ENCODE measurements at places on chromosomes 2 and 18. TPM values are rescaled to one million over a fixed set of nuclear protein-coding genes. Genes with fewer than 3 reads are reported as not detected.

The RHBDD1 gene
- total RNA-seq, result 10.8 TPM

The EMX1 gene
- not detected for total RNA-seq

The SCYGR7 gene
- not detected for total RNA-seq

DNA sequence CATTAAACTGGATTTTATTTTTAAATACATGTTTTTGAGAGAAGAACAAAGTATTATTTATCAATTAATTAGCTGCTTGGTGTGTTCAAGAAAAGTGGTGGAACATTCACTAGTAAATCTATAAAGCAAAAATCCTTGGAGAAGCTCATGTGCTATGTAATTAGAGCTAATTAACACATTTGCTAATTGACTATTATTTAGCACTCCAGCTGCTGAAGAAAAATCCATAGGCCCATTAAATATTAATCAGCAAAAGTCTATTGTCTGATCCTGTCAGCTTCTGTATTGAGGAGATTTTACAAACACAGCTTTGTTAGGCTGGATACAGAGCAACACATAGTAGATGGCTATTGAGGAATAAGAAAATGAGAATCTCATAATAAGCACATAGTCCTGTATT lies 336.1 kb downstream of the RBM43 start:
- no peak for DNase-seq

- DNase-seq, result no peak
Measured at GRCh38 chr18:21490748-21491147, 109.8 kb downstream of the ESCO1 start.

DNA sequence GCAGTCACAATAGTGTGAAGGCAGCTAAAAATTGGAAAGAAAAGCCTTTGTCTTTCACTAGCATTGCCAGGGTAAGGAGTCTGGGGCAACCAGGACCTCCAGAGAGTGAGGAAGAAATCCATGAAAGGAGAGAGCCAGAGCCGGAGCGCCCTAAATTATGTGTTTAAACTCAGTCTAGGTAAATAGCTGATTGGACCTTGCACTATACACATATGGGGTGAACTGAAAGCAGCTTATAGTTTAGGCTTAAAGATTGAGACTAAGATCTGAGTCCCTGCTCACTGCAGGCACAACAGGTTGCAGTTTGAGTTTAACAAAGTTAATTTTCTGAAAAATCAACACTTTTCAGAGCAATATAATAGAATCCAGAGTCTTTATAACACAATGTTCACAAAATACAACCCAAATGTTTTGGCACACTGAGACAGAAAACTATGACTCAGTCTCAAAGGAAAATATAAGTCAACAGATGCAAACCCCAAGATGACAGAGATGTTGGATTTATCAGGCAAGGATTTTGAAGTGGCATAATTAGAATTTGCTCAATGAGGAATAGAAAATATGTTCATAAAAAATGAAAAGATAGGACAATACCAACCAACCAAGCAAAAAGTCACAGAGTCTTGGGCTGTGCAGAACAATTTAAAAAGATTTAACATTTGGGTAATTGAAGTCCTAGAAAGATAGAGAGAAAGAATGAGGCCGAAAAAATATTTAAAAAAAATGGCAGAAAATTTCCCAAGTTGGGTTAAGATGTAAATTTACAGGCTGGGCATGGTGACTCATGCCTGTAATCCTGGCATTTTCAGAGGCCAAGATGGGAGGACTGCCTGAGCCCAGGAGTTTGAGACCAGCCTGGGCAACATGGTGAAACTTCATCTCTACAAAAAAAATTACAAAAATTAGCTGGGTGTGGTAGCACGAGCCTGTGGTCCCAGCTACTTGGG lies 39.6 kb downstream of the DOK1 start:
- peak; percentile 7 for DNase-seq

- DNase-seq, result no peak
Measured at GRCh38 chr2:186307871-186308270, 178.2 kb upstream of the ZC3H15 start.

DNA sequence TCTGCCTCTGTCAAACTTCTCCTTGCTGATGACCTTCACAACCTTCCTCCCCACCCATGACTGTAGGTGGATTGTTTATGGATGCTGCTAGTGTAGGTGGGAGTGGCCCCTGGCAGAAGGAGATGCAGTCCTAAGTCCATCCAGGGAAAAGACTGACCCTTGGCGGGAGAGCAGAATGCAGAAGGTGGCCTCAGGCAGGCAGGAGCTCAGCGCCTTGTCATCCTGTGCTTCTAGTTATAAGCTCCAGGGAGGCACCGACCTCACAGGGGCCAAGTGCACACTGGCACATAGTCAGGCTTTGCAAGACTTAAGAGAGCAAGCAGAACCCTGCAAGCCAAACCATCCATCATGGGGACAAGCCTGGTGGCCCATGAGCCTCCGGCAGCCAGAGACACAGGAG lies 74.4 kb downstream of the CAPN13 start:
- DNase-seq, result no peak

Data from myocyte (in vitro differentiated cells).